ENCODE measurements at places on chromosomes 6 and 20.
A peak's percentile ranks its signal among the peaks of the same experiment; 100 is the strongest.

- no peak for DNase-seq
These were observed 117.9 kb downstream of the JARID2 start for GRCh38 chr6:15363523-15364400.

DNA sequence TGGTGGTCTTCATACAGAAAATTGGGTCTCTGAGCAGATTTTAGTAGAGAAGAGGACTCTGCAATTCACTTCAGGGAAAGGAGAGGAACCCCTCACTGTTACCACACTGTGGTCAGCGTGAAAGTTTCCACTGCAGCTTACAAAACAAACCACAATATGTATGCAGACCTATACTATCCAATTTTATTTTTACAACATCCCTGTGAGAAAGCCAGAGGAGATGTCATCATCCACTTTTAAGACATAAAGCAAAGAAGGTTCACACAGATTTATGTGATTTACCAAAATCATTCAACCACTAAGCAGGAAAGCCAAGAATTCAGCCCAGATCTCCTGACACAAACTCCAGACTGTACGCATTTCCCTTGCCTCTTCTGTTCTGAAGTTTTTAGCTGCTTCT is 442.4 kb downstream of the FRK start:
- DNase-seq, result no peak

GRCh38 chr6:160293844-160294243 is 35.2 kb upstream of the SLC22A2 start:
- DNase-seq, result no peak

DNA sequence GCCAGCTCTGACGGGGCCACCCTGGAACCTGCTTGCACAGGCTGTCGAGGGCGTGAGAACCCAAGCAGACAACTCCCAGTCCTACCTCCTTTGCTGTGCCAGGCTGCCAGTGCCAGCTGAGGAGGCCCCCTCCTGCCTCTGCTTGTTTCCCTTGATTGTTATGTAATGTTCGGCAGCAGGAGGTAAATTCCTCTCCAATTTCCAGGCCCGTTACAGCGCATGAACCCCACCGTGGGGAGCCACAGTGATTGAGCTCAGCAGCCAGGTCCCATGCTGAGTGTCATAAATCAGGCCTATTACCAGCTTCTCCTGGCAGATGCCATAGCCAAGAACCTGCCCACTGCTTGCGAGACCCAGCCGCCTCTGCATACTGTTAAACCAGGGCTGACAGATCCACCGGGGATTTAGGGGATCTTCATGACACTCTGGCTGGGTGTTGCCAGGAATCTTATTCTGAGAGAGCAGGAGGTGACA is 320.5 kb downstream of the DHX35 start:
- no peak for DNase-seq

DNA sequence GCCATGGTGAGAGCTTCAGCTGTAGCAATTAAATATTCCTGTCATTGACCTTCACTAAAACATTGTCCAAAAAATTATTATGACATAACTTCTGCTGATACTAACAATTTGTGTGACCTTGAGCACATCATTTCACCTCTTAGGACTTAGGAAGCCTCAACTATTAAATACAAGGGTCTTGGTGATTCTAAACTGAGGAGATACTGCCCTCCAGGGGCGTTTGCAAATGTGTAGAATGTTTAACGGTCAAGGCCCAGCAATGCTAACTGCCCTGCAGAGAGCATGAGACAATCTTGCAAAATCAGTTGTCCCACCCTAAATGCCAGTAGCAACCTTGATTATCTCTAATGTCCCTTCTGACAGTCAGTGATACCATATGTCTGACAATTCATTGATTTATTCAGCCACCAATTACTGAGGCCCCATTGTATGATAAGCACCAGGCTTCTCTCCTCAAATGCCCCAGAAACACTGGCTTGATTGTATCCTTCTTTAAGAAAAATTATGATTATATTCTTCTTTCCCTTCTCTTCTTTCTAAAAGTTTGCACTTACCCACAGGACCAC is 284.1 kb upstream of the PLN start:
- no peak for DNase-seq

- no peak for DNase-seq
These were observed 110.5 kb upstream of the DOK5 start for GRCh38 chr20:54364919-54365318.

DNA sequence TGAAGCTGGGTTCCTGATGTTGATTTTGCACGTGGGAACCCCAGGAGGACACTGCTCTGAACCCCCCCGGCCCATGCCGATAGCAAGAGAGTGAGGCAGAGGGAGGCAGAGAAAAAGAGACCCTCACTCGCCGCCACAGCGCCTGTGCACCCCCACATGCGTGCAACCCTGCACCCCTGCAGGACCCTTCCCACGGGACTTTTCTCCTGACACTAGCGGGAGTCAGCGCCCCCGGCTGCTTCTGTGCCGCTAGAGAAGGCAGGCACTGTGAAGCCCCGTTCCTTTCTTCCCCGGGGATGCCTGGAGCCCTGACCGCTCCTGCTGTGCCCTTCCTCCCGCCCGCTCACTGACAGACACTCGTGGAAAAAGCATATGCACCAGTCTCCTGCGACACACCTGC is 67.4 kb downstream of the GMPR start:
- no peak for DNase-seq

DNA sequence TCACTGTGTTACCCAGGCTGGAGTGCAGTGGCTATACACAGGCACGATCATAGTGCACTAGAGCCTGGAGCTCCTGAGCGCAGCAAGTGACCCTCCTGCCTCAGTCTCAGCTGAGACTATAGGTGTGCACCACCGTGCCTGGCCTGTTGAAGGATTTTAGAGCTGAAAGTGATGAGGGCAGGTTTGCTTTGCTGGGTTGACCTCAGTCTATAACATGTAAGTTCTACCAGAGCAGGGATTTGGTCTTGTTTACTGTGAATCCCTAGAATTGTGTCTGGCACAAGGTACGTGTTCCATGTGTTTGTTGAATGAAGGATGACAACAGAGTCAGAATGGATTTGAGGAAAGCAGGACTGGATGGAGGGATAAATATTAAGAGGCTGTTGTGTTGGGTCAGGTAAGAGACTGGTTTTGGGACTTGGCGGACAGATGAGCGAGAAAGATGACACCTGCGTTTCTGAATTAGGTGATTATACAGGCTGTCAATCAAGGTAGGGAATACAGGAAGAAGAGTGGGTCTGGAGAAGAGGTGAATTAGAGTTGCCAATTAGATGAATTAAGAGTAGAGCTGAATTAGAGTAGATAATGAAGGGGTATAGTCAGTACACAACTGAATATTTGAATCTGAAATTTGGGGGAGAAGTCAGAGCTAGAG is 6.5 kb downstream of the ASXL1 start:
- no peak for DNase-seq

DNA sequence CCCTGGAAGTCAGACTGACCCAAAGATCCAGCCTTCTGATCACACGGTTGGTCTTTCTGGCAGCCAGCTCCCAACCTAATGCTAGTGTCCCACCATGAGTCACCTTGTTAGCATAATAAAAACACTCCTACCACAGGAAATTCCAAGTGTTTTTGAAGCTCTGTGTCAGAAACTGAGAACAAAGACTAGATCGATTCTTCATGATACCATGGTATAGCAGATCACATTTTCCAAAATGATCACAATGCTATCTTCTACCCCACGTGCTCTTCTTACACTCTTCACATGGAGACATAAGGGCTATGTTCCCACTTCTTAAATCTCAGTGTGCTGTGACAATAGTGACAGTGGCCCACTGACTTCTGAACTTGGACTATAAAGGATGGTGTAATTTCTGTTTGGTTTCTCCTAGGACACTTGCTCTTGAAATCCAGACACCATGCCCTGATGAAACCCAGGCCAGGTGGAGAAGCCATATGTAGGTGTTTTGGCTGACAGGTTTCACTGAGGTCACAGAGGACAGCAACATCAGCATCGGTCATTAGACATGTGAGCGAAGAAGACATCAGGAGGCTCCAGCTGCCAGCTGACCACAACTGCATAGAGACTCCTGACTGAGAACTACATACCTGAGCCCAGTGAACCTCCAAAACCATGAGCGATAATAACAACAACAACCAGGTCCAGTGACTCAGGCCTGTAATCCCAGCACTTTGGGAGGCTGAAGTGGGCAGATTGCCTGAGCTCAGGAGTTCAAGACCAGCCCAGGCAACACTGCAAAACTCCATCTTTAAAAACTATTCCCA is 57.5 kb downstream of the MKKS start:
- no peak for DNase-seq

- DNase-seq, result no peak
These were observed 21.8 kb downstream of the ADNP start for GRCh38 chr20:50909413-50909812.

GRCh38 chr6:134707342-134708031 is 242.4 kb downstream of the ALDH8A1 start:
- DNase-seq, result peak; percentile 51

DNA sequence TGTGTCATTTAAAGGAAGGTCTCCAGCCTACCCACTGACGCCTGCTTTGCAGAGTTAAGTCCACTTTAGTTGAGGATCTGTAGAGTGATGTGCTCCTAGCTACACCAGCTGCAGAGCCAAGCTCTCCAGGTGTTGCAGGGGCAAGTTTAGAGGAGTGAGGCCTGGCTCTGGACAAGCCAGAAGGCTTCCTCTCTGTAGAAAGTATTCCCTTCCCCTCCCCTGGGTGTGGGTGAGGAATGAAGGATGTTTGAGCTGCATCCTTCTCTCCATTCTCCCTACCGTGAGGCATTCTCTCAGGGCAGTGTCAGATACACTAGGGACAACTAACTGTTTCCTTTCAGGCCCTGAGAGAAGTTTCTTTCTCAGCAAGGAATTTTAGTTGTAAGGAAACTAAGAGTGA is 66.5 kb downstream of the ELOVL5 start:
- DNase-seq, result no peak

GRCh38 chr20:50582092-50582491 is 71.9 kb downstream of the PTPN1 start:
- no peak for DNase-seq

- no peak for DNase-seq
These were observed 22.4 kb upstream of the TGM2 start for GRCh38 chr20:38187517-38187916.

- no peak for DNase-seq
These were observed 266.5 kb upstream of the RIMS1 start for GRCh38 chr6:71619836-71620235.

GRCh38 chr20:51801122-51801822 is 1.0 kb downstream of the SALL4 start:
- DNase-seq, result no peak

DNA sequence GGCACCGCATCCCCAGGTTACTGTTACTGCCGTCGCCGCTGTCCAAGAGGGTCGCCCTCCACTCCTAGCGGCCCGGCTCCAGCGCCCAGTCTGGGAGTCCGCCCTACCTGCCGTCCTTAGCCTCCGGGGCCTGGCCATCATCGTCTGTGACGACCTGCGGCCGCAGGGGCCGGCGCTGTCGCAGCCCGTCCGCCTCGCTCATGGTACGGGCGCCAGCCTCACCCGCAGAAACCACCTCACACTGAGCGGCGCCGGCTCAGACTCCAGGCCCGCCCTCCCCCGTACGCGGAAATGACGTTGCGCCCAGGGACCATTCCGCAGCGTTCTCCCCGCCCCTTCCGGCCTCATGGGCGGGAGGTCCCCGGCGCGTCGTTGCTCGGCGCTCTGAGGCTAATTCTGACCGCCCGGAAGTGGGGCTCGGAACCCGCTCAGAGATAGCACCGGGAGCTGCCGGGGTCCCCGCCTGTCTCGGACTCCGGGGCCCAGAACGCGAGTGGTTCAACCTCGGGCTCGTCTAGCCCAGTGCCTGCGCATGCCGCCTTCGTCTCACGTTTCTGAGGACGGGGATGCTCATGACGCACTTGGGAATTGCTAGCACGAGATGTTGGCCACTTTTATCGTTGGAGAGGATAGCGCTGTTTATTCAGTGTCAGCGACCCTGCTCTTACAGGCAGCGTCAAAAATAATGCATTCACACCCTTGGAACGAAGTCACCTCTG is at the start of gene APMAP:
TSS of gene APMAP (minus strand) at position 265 of the 719 bp plus-strand sequence. CDS start at position 202, 63 bp downstream.
- peak; percentile 90 for DNase-seq

DNA sequence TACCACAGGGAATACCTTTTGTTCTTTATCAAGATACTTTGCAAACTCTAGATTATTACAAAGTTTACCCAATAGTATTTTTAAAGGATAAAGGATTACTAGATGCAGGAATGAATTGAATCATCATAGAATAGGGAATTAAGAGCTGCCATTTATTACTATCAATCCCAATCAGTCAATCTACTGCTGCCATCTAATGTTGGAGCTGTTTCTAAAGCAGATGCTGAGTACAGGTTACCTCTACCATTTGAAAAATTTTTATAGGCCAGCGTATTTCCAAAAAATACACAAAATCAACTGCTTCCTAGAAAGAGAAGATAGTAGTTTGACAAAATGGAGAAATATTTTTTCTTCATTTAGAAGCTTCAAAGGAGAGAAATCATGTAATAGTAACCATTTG is 520.4 kb downstream of the ADGRB3 start:
- DNase-seq, result no peak

GRCh38 chr6:39416026-39416425 is 93.5 kb upstream of the KCNK16 start:
- DNase-seq, result no peak

- no peak for DNase-seq
These were observed 2.3 kb upstream of the DSN1 start for GRCh38 chr20:36775826-36776225.

DNA sequence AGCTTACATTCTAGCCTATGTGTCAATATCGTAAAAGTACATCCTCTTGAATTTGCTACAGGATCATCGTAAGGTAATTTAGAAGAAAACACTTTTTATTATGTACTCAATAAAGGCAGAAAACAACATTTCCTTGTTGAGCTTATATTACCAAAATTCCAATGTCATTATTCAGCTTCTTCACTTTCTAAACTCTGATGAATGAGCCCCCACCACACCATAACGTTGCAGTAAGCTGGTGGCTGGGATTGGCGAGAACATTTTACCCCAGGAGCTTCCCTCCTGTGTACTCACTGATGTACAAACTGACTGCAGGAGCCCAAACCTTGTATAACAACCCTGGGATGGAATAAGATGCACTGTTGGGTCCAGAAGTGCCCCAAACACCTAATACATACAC is 238.1 kb upstream of the MARCKS start:
- no peak for DNase-seq

- no peak for DNase-seq
These were observed 174.8 kb downstream of the IBTK start for GRCh38 chr6:82072751-82073150.

DNA sequence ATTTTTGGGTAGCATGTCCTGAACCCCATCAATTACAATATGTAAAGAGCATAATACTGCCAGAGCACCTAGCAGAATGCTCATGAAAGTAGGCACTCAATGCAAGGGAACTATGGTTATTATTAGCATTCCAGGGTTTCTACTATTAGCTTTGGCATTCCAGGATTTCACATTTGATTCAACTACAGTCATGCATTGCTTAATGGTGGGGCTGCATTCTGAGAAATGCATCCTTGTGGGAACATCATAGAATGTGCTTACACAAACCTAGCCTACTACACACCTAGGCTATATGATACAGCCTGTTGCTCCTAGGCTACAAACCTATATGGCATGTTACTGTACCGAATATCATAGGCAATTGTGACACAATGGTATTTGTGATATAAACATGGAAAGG is 247.8 kb downstream of the CD83 start:
- DNase-seq, result no peak

Measured in NCI-H1436 (cell line).